ENCODE measurements at places on chromosomes 3 and 15.

- DNase-seq, result no peak
Observed at GRCh38 chr3:8565376-8565775, 63.8 kb downstream of the LMCD1 start.

- no peak for DNase-seq
Observed at GRCh38 chr3:148820361-148821245, 7.0 kb upstream of the CPB1 start.

- DNase-seq, result no peak
Observed at GRCh38 chr3:45948311-45948781, 5.1 kb downstream of the CXCR6 start.

- no peak for DNase-seq
Observed at GRCh38 chr3:10432156-10432845, 73.1 kb downstream of the ATP2B2 start.

DNA sequence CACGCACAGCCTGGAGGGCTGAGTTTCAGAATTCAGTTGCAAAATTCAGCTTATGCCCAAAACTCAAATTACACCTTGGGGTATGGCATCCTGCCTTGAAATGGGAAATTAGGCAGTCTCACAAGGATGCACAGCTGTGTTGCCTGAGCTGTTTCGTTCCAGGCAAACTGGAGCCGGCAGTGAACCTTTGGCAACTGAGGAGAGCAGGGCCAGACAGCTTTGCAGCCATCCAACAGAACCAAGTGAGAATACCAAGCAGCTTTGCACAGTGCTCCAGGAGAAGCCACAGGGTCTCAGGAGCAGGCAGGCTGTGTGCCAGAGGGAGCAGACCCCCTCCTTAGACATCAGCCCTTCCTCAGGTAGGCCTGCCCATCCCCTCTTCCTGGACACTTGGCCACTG lies 32.5 kb upstream of the BFSP2 start:
- no peak for DNase-seq

DNA sequence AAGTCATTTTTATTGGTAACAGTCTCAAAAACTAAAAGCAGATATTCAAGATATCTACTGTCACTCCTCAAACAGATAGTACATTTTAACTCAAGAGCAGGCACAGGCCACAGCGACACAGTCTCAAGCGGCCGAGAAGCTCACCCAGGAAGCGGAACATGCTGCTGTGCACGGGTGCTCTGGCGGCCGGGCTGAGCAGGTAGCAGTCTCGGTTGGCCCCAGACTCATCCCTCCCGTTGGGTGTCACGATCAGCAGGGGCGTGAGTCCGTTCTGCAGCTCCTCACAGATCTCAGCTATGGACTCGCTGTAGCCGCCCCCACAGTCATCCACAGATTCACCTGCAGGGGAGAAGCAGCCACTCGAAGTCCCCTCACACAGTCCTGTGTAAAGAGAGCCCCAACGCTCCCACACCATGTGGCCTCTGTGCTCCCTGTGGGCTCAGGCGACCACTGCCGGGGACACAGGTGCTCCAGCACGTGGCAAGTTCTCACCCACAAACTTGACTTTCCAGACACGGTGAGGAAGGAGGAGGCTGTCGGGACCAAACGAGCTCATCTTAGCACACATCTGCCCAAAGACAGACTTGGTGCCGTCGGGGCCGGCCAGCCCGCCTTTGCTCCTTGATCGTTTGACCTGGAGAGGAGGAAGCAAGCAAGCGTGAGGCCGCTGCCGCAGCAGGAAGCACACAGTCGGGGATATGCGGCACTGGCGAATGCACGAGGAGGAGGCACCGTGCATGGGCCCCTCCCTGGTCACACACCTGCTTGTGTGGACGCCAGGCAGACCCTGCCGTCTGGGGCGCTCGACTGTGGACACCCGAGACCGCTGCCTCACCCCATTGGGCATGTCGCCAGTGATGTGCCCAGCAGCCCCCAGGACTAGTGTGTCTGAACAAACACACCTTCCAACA lies 17.7 kb upstream of the OCA2 start:
- DNase-seq, result no peak

DNA sequence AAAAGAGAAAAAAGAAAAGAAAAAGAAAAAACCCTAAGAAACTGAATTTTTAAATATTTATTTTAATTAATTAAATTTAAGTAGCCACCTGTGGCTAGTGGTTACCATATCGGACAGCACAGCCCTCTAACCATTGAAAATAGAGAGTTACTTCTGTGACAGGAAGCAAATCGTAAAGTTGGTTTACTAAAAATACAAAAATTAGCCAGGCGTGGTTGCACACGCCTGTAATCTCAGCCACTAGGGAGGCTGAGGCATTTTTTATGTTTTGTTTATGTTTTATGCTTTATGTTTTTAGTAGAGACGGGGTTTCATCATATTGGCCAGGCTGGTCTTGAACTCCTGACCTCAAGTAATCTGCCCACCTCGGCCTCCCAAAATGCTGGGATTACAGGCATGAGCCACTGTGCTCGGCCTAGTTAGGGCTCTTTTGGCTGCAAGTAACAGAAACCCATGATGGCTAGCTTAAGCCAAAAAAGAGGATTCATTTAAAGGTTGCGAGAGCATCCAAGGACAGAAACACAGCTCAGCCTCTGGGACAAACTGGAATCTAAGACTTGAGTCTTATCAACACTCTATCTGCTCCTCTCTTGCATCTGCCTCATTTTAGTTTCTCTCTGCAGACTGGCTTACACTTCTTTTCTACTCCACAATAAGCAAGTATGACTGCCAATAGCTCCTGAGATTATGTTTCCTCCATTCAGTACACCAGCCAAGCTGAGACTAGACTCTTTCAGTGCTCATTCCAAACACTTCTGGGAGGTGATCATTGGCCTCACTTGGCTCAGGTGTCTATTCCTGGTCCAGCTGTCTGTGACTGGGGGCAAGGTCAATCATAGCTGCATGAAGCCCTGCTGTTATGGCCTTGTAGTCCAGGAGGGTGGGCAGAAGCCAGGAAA lies 6.8 kb upstream of the SKIL start:
- DNase-seq, result no peak

All from activated CD8-positive, alpha-beta memory T cell treated with anti-CD3 and anti-CD28 coated beads for 4 hours (primary cell).